Ascending aorta (tissue), 2 donors: ENCODE measurements at places on chromosomes 1 and 21. TPM values are rescaled to one million over a fixed set of nuclear protein-coding genes. Genes with fewer than 3 reads are reported as not detected.
A peak's percentile ranks its signal among the peaks of the same experiment; 100 is the strongest.

DNA sequence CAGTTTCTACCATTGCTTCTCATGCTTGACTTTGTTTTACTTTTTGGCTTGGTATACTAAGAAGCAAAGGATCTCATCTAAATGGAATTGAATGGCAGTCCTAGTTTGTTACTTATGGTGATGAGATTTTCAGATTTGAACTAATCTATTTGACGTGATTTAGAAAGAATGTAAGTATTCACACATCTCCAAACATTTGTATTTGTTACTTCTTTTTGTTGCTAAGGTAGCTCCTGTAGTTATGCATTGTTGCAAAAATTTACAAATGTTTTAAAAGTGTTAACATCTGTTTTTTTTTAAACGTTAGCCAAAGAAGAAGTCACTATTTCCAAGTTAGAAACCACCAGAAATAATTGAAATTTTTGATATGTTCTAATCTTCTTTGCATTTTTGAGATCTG, 222.5 kb downstream of the RPS6KC1 start:
- H3K4me3 ChIP-seq = no peak overlapping the region
- no peak overlapping the region for H3K27ac ChIP-seq
- H3K4me1 ChIP-seq = no peaks in the 10 kb centered on the region
- H3K36me3 ChIP-seq = peaks cover 6% of the 10 kb centered on the region
- no peaks in the 10 kb centered on the region for H3K27me3 ChIP-seq

DNA sequence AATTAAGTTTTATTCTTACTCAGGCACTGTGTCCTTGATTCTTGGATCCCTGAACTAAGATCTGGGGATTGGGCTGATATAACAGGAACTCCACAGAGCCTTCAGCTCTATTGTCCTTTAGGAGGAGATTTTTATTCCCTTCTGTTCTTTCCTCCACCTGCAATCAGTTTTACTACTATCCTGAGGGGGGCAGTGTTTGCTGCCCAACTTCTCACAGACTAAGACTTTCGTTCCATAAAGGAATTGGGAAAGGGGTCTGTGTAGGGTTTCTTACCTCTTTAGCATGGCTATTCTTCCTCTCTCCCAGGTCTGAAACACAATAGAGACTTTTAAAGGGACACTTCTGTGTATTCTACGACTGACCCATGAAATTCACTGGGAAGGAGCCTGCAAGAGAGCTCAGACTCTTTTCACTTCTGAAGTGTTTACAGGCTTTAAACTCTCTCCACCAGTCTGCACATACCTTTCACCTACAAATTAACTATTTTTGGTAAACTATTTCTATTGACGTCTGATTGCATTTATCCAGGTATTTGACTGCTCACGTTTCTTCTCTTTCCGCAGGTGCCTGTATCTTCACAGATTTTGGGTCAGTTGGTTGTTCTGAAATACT, 103.3 kb upstream of the DEPDC1 start:
- no peak overlapping the region for H3K27ac ChIP-seq
- H3K36me3 ChIP-seq = no peaks in the 10 kb centered on the region
- H3K27me3 ChIP-seq = no peaks in the 10 kb centered on the region
- no peaks in the 10 kb centered on the region for H3K4me1 ChIP-seq
- no peak overlapping the region for H3K4me3 ChIP-seq

DNA sequence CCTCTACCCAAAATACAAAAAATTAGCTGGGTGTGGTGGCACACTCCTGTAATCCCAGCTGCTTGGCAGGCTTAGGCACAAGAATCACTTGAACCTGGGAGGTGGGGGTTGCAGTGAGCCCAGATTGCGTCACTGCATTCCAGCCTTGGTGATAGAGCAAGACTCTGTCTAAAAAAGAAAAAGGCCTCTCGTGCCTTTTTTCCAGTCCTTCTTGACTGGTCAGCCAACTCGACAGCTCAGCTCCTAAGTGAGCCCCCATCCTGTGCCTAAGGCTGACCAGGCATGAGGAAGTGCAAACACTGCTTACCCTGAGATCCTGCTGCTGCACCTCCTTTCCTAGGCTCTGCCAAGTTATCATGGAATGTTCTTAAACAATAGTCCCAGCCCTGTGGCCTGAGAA, 10.1 kb upstream of the PROK1 start:
- no peaks in the 10 kb centered on the region for H3K4me1 ChIP-seq
- no peak for DNase-seq
- no peaks in the 10 kb centered on the region for H3K36me3 ChIP-seq
- no peak overlapping the region for H3K4me3 ChIP-seq
- H3K27ac ChIP-seq = no peak overlapping the region
- no peaks in the 10 kb centered on the region for H3K27me3 ChIP-seq

DNA sequence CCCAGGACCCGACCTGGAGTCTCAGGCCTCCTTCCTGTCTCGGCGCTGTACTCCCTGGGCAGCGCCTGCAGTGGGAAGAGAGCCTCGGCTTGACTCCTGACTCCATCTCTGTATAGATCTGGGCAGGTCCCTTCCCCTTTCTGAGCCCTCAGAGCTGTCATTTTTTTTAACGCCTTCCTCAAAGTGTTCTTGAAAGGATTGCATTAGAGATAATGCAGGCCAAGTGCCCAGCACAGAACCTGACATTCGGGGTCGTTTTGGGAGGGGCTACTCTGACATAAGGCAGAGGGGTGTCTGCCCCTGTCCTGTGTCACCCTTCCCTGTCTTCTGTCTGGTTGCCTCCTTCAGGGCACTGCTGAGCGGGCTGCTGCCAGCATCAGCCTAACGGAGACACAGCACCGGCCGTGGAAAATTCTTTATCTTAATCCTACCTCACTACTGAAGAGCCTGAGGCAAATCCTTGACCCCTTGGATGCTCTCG, 271.6 kb downstream of the TRABD2B start:
- H3K27ac ChIP-seq = no peak overlapping the region
- peaks cover 7% of the 10 kb centered on the region for H3K4me1 ChIP-seq
- no peaks in the 10 kb centered on the region for H3K36me3 ChIP-seq
- H3K27me3 ChIP-seq = no peaks in the 10 kb centered on the region
- H3K4me3 ChIP-seq = peak overlapping the region; percentile 51
- no peak for DNase-seq

DNA sequence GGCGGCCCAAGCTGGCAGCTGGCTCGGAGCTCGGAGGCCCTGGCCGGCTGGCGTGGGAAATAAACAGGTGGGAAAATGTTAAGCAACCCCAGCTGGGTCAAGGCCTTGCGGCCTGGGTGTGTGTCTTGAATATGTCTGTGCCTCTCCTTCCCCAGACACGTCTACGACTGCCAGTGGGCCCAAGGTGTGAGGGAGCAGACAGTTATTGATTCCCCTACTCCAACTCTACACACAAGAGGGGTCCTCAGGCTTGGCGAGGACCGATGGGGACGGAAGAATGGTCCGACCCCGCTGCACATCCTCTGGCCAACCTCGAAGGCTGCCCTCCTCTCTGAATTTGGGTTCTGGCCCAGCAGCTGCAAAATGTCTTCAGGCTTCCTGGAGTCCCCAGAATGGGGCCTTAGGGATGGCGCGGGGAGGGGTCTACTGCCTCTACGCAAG, 2.2 kb downstream of the IL22RA1 start:
- H3K4me3 ChIP-seq = no peak overlapping the region
- H3K4me1 ChIP-seq = no peaks in the 10 kb centered on the region
- no peak overlapping the region for H3K27ac ChIP-seq
- no peak for DNase-seq

LRRC38 gene
- total RNA-seq = not detected
